Activated CD8-positive, alpha-beta memory T cell treated with anti-CD3 and anti-CD28 coated beads, Interleukin-2, amount 10 ng/mL, durations not matched to agents 7 days and 5 days (primary cell): ENCODE measurements at places on chromosomes 7 and 10. TPM values are rescaled to one million over a fixed set of nuclear protein-coding genes. Genes with fewer than 3 reads are reported as not detected.

- no peak for DNase-seq
- no peaks in the 10 kb centered on the region for H3K36me3 ChIP-seq
- no peak overlapping the region for H3K4me3 ChIP-seq
- no peak overlapping the region for H3K27ac ChIP-seq
Measured at GRCh38 chr7:105786520-105787470, 89.6 kb downstream of the ATXN7L1 start.

DNA sequence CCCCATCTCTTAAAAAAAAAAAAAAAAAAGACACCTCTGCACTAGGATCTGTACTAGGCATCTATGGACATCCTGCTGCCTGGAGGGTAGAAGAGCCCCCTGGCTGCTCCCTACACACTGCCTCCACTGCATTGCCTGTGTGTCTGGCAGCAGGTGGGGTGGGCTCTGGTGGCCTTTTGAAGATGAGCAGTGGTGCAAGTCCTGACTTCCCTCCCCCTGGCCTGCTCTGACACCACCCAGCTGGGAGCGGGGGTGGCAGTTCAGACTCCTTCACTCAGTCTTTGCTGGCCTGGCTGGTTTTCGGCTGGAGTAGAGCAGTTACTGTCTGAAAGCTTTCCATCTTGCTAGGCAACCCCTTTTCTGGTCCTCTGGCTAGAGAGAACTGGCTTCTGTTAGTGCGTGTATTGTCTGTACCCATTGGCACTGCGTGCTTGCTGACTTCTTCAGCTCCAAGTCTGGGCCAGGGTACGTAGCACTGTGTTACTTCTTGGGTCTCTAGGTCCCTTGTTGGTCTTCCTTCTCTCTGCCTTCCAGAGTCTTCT, 17.6 kb downstream of the C10orf62 start:
- H3K4me3 ChIP-seq: no peak overlapping the region
- H3K36me3 ChIP-seq: no peaks in the 10 kb centered on the region
- H3K27me3 ChIP-seq: peaks cover 5% of the 10 kb centered on the region

Gene CALY
- total RNA-seq: not detected

Gene BMPER
- not detected for total RNA-seq

DNA sequence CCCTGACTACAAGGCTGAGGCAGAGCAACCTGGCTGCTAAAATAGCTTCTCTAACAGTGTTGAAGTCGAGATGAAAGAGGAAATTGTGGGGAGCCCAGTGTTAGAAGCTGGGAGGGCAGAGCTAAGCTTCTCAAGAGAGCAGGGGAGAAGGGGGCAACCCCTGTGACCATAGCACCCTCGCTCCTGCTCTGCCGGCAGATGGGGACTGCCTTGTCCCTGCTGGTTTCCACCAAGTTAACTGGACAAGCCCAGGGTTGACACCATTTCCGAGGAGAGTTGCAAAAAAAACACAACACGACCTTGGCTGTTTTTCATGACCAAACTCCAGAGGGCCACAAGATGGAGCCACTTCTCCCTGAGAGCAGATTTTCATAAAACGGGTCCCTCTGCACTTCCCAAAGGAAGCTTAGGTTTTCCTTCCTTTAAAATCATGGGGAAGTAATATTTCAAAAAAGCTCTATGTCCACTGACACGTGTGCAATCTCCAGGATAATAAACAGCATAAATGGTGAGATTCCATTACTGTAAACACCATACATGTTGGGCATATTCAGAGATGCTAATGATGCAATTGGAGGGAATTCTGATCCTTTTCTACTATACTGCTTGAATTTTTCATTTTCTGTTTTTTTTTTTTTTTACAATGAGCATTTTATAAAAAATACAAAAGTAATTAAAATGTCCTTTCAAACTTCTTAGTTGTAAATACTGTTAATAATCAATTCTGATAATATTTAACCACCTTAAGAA, 140.4 kb downstream of the PIP4K2A start:
- DNase-seq: peak; percentile 57
- H3K36me3 ChIP-seq: peaks cover 41% of the 10 kb centered on the region
- H3K27ac ChIP-seq: peak overlapping the region; percentile 84
- H3K4me1 ChIP-seq: peaks cover 55% of the 10 kb centered on the region

Gene TBC1D12
- total RNA-seq: 0.12 TPM

DNA sequence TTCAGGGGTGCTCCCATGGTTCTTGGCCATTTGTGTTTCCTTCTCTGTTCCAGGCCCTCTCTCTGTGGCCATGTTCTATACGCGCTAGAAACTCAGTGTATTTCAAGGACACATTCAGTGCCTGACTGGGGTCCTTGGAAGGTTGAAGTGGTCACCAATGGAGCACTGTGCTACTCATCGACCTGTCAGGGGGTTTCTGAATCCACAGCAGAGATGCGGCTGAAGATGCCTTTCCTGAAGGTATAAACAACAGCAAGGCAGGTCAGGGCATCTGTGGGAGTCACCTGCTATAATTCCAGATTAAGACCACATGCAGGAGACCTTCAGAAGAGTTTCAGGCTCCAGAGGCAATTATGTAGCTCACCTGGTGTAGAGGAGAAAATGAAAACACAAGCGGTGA, 86.8 kb upstream of the MGMT start:
- no peak for DNase-seq
- no peak overlapping the region for H3K4me3 ChIP-seq
- no peak overlapping the region for H3K27ac ChIP-seq
- no peaks in the 10 kb centered on the region for H3K27me3 ChIP-seq
- H3K36me3 ChIP-seq: no peaks in the 10 kb centered on the region
- no peaks in the 10 kb centered on the region for H3K4me1 ChIP-seq

Gene FOXP2
- 0.28 TPM for total RNA-seq

Gene EPO
- total RNA-seq: not detected

- H3K36me3 ChIP-seq: no peaks in the 10 kb centered on the region
- no peak overlapping the region for H3K4me3 ChIP-seq
- H3K27me3 ChIP-seq: peaks cover 13% of the 10 kb centered on the region
Measured at GRCh38 chr10:35598379-35598778, 6.8 kb upstream of the GJD4 start.

- no peaks in the 10 kb centered on the region for H3K36me3 ChIP-seq
- DNase-seq: no peak
- H3K4me3 ChIP-seq: no peak overlapping the region
- H3K27ac ChIP-seq: no peak overlapping the region
Measured at GRCh38 chr7:30855936-30856335, 55.7 kb upstream of the AQP1 start.

DNA sequence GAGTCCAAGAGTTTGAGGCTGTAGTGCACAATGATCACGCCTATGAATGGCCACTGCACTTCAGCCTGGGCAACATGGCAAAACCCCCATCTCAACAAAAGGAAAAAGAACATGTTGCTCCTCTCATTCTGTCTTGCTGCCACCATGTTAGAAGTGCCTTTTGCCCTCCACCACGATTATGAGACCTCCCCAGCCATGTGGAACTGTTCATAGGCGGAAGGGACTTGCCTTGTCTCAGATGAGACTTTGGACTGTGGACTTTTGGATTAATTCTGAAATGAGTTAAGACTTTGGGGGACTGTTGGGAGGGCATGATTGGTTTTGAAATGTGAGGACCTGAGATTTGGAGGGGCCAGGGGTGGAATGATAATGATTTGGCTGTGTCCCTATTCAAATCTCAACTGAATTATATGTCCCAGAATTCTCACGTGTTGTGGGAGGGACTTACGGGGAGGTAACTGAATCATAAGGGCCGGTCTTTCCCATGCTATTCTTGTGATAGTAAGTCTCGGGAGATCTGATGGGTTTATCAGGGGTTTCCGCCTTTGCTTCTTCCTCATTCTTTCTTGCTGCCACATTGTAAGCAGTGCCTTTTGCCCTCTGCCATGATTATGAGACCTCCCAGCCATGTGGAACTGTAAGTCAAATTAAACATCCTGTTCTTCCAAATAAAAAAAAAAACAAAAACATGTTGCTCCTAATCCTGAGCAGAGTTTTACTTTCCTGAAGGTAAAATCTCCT, 22.3 kb downstream of the DLG5 start:
- H3K4me3 ChIP-seq: no peak overlapping the region
- no peak overlapping the region for H3K27ac ChIP-seq
- H3K4me1 ChIP-seq: no peaks in the 10 kb centered on the region
- H3K27me3 ChIP-seq: peaks cover 18% of the 10 kb centered on the region

DNA sequence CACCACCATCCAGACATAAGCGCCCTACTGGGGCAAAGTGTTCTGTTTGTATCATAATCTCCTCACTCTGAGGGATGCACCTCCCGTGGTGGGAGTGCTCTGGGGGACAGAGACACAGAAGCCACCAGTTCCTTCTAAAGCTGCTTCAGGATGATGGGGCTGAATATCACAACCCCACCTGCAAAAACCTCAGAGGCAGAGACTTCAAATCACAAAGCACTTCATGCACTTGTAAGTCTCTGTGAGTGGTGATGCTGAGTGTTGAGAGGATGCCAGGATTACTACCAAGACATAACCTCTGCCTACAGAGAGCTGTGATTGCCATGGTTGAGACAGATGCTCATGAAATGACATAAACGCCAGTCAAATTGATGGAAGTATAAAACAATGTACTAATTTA, 255.5 kb downstream of the CALN1 start:
- H3K4me1 ChIP-seq: no peaks in the 10 kb centered on the region
- no peak for DNase-seq
- no peak overlapping the region for H3K27ac ChIP-seq

Gene TET1
- 2.2 TPM for total RNA-seq

Gene OR2A12
- total RNA-seq: not detected

Gene PTPRN2
- 5.7 TPM for total RNA-seq

GRCh38 chr10:21292763-21293517, 232.5 kb downstream of the SKIDA1 start:
- no peaks in the 10 kb centered on the region for H3K4me1 ChIP-seq
- no peaks in the 10 kb centered on the region for H3K36me3 ChIP-seq
- DNase-seq: no peak
- H3K27me3 ChIP-seq: peaks cover 29% of the 10 kb centered on the region
- no peak overlapping the region for H3K27ac ChIP-seq
- H3K4me3 ChIP-seq: no peak overlapping the region

DNA sequence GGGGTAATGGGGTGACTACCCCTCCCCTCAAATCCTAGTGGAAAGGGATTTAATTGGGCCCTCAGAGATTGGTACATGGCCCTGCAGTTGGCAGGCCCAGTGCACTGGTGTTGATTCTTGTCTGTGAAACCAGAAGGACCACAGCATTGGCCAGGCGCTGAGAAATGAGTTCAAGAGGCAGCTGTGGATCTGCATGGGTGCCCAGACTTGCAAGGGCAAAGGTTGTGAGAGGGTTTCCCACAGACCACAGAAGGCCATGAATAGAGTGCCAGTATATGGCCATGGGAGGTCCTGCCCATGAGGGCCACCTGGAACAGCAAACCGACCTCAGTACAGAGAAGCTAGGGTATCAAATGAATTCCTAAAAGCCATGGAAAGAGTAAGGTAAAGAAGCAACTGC, 32.9 kb downstream of the TMEM168 start:
- H3K27ac ChIP-seq: no peak overlapping the region
- no peak for DNase-seq
- H3K36me3 ChIP-seq: peaks cover 9% of the 10 kb centered on the region
- no peaks in the 10 kb centered on the region for H3K27me3 ChIP-seq

Gene BMS1
- total RNA-seq: 17.4 TPM

GRCh38 chr10:80268266-80268665, 21.2 kb downstream of the MAT1A start:
- peaks cover 26% of the 10 kb centered on the region for H3K27me3 ChIP-seq
- no peak overlapping the region for H3K4me3 ChIP-seq
- DNase-seq: no peak
- H3K36me3 ChIP-seq: no peaks in the 10 kb centered on the region
- no peak overlapping the region for H3K27ac ChIP-seq

- peak overlapping the region; percentile 9 for H3K4me3 ChIP-seq
- H3K27ac ChIP-seq: no peak overlapping the region
- H3K4me1 ChIP-seq: peaks cover 36% of the 10 kb centered on the region
- peaks cover 3% of the 10 kb centered on the region for H3K36me3 ChIP-seq
Measured at GRCh38 chr7:38171623-38172391, 6.2 kb upstream of the STARD3NL start.

- no peak overlapping the region for H3K4me3 ChIP-seq
- H3K4me1 ChIP-seq: no peaks in the 10 kb centered on the region
- no peaks in the 10 kb centered on the region for H3K27me3 ChIP-seq
- no peak for DNase-seq
Measured at GRCh38 chr10:85413570-85413969, 953.0 kb downstream of the GRID1 start.

Gene IDI2
- not detected for total RNA-seq

DNA sequence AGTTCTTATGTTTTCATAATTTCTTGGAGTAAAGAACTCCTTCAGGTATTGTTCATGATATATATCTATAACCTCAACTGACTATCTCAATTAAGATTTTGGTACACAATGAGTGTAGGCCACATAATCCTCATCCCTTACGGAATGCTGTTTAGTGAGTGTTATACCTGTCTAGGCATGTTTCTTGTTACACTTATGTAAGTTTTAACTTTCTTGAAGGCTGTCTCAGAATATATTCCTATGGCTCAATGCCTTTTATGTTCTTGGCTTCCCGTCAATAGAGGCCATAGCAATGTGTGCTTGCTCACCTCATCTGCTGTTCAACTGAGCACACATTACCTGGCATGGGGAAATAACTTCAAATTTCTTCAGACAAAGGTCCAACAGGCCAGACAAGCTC, 185.1 kb downstream of the CTTNBP2 start:
- no peak overlapping the region for H3K4me3 ChIP-seq
- no peak for DNase-seq
- H3K4me1 ChIP-seq: no peaks in the 10 kb centered on the region
- no peak overlapping the region for H3K27ac ChIP-seq
- H3K27me3 ChIP-seq: no peaks in the 10 kb centered on the region

DNA sequence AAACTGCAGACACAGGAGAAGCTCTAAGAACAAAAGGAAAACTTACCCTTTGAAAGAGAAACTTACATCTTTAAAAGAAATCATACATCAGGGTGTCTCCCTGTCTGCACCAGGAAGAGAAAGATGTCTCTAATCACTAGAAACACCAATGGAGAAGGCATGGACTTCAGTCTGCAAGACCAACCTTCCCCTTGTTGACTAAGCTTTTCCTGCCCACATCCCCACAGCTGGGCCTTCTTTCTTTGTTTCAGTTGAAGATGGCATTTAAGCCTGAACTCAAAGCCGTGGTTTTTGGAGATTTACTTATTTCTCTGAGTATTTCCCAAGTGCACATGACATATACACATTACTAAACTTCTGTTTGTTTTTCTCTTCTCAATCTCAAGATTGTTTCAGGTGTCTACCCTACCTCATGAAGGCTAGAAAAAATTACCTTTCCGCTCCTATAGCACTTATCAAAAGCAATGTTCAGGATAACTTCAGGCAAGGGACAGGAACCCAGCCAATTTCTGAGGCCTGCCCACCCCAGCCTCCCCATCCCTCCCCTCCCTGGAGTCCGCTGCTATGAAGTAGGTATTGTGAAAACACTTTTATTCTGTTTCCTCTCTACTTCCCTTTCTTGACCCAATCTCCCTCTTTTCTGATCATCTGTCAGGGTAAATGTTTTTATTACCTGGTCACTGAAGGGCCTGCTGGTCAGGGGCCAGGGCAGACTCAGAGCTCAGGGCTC, 2.8 kb upstream of the SLC29A3 start:
- no peaks in the 10 kb centered on the region for H3K36me3 ChIP-seq
- no peak overlapping the region for H3K4me3 ChIP-seq
- H3K4me1 ChIP-seq: peaks cover 25% of the 10 kb centered on the region
- H3K27me3 ChIP-seq: peaks cover 5% of the 10 kb centered on the region
- DNase-seq: no peak
